NCI-H446 (cell line): ENCODE measurements at places on chromosomes 11 and 22.

GRCh38 chr11:46183819-46184218, 62.6 kb upstream of the PHF21A start:
- DNase-seq: no peak

DNA sequence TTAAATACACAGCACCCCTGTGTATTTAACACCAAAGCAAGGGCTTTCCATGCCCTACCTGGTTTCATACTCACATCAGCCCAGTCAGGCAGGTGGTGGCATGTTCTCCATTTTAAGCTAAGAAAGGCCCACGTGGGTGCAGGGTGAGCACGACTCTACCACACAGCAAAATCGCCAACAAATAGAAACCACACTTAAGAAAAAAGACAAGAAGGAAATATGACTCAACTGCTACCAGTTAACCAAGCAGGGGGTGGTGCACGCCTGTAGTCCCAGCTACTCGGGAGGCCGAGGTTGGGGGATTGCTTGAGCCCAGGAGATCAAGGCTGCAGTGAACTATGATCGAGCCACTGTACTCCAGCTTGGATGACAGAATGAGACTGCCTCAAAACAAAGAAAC, 35.2 kb upstream of the TFIP11 start:
- DNase-seq: no peak

DNA sequence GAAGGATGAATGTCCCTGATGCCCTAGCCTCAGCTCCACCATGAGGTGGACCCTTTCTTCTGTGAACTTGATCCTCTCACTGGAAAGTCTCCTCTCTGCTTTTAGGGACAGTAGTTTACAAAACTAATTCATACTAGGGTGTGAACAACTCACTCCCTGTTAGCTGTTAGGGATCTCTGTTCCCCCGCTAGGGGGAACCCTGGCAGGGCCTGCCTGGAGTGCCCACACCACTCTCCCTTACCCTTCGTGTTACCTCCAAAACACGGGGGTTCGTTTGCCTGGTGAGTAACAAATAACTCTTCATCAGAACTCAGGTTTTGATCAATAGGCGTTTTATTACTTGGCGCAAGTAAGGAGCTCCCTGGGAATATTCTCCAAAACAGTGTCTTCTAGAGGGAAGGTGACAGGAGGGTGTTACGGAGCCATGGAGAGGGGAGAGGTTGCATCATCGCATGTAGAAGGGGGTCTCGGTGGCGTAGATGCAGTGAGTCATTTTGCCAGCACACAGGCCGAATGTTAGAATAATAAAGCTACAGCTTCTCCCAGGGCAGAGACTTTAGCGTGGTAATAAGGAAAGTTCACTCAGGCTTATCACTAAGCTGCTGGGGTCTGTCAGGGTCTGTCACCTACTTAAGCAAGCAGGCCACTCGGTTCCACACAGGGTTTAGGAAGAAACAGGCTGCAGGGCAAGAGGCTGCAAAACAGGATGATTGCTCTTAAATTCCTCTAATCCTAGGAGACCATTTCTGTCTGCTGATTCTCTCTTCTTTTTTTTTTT, 45.8 kb downstream of the C11orf96 start:
- no peak for DNase-seq

DNA sequence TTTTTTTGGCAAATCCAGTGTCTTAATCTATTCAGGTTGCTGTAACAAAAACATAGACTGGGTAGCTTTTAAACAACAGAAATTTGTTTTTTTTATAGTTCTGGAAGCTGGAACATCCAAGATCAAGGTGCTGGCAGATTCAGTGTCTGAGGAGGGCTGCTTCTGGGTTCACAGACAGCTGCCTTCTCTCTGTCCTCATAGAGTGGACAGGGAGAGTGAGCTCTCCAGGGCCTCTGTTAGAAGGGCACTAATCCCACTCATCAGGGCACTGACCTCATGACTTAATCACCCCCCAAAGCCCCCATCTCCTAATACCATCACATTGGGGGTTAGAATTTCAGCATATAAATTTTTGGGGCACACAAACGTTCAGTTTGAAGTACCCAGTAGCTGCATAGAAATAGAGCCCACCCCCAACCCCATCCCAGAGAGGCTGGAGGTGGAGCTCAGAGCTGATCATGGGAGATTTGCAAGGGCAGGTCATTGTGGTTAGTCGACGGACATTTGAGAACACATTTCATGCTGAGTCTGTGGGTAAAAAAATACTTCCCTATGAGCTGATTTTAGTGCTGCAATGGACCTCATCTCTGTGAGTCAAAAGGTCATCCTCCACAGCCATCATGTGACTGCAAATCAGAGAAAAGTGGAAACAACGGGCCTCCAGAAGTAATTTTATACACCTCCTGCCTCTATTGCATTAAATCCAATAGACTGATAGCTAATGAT, 203.1 kb upstream of the CADM1 start:
- DNase-seq: no peak

GRCh38 chr22:47395481-47395880, 633.0 kb downstream of the TBC1D22A start:
- DNase-seq: no peak

DNA sequence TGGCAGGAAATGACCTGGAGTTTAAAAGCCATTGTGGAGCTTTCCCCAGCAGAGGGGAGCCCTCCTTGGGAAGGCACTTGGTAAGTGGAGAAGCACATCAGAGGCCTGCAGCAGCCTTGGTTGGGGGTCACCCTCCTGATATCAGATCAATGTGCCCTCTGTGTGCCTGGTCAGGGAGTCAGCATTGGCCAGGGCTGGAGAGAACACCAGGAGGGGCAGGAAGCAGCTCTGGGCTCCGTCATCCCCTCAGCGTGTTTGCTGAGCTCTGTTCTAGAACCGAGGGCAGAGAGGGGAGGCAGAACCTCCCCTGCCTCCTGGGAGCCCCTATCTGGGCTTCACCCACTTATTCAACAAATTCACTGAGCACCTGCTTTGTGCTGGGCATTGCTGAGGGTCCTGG, 846.0 kb downstream of the TBC1D22A start:
- no peak for DNase-seq

GRCh38 chr11:104781719-104782376, 116.4 kb downstream of the CASP12 start:
- no peak for DNase-seq

GRCh38 chr11:64999478-64999877, 2.7 kb upstream of the BATF2 start:
- DNase-seq: no peak

DNA sequence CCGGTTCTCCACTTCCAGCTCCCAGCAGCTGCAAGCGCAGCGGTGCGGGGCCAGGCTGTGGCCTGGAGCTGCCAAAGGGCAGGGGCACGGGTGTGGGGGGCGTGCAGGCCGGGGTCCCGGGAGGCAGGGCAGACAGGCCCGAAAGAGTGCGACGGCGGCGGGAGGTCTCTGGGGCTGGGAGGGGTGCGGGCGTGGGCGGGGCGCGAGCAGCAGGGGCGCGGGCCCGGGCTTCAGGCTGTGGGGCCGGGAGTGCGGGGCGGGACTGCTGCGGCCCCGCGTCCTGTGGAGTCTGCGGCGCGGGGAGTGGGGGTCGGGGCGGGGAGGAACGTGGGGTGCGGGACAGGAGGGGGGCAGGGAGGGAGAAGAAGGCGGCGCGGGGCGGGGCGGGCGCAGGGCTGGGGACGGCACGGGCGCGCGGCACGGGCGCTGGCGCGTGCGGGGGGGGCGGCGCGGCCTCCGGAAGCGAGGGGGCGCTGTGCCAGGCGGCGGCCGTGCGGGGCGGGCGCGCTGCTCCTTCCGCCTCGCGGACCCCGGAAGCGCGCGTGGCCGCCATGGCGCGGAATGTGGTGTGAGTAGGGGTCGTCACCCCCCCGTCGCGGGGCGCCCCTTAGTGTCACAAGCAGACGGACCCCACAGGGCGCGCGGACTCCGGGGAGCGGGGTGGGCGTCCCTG, at the start of gene MRPL23:
Gene MRPL23, plus strand, starts transcription at position 521 of the 673 bp plus-strand sequence. Its CDS starts 31 bp downstream, at position 552.
- no peak for DNase-seq

DNA sequence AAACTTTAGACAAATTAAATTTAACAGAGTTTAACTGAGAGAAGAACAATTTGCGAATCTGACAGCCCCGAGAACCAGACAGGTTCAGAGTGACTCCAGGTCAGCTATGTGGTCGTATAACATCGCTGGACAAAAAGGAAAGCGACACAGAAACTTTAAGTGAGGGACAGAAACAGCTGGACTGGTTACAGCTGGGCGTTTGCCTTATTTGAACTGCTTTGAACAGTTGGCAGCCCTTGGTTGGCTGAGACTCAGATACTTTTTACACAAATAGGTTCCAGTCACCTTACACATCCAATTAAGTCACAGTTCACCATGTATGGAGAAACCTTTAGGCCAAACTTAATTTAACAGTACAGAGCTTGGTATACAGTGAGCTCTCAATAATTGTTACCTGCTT, 436.9 kb downstream of the GUCY1A2 start:
- no peak for DNase-seq

- no peak for DNase-seq
Observed at GRCh38 chr22:45600790-45601730, 70.6 kb upstream of the ATXN10 start.

- no peak for DNase-seq
Observed at GRCh38 chr11:122869622-122870021, 12.9 kb upstream of the JHY start.

DNA sequence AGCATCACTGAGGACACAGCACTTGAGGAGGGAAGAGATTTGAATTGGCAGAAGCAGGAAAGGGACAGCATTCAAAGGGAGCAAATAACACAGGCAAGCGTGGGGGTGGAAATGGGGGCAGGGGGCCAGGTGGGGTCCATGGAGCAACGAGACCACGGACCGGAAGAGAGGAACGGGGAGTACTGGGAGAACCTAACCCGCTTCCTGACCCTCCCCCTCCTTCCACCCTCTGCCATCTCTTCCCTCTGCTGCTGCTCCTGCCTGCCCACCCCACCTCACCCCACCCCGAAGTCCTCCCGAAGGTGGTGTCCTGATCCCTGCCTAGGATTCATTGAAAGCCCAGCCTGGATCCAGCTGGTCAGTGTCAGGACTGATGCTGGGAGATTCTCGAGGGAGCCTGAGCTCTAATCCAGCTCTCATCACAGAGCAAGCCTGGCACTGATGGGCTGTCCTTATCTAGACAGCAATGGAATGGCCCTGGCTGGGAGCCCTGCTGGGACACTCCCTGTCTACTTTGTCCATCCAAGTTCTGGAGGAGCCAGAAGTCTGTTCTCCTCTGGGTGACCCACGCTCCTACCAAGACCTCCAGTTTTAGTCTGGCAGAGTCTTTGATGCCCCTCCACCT, 105.0 kb downstream of the TRIM29 start:
- no peak for DNase-seq

GRCh38 chr11:96316869-96317268, 26.1 kb downstream of the MAML2 start:
- DNase-seq: no peak

DNA sequence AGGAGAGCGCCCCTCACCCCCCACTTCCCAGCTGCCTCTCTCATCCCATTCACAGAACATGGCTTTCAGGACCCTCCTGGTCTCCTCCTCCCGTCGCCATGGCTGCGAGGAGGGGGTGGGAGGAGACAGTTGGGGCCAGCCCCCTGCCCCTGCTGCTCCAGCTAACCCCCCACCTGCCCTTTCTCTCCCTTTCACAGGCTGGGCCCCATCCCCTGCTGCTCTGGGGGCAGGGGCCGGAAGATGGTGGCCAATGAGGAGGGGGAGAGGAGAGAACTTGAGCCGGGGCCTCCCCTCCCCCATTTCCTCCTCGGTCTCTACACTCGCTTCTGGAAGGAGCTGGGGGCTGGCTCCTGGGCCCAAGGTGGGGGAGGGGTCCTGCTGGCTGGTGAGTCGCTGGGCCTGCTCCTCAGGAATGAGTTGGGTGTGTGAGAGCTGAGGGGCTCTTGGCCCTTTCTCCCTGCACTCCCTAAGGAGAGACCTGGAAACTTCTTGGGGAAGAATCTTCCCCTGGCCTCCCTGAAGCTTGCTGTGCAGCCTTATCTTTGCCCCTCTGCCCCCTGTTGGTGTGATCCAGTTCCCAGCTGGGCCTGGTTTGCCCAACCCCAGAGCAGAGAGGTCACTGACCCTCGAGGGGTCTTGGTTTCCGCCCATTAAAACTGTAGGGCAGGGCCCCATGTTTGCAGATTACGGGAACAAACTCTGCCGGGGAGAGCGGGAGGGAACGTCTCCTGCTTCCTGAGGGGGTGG, 10.2 kb downstream of the YPEL4 start:
- DNase-seq: no peak

DNA sequence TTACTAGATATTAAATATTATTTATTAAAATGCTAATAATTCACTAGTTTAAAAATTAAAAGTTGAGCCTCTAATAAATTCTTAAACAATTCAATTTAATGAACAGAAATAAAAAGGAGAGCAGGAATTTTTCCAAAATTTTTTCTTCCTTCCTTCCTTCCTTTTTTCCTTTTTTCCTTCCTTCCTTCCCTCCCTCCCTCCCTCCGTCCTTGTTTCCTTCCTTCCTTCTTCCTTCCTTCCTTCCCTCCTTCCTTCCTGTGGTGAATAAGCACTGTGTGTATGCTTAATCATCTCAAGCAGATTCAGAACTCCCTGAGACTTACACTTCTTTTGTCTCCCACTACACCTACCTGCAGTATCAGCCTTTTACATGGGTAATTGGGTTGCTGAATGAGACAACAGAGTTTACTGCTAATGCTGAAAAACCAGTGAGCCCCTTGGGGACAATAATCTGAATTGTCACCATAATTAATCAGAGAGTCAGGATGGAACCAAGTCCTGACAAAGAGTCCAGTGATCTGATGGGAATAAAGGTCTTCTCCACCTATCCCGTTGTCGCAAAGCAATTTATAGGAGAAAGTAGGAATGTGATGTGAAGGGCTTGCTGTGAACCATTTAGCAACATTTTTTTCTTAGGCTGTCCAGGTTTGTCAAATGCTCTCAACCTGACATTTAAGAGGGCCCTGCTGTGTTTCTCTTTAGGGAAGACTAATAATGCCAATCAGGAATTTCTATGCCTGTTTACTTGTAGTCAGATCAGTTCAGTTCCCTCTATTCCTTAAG, 58.1 kb upstream of the CEP295 start:
- no peak for DNase-seq

DNA sequence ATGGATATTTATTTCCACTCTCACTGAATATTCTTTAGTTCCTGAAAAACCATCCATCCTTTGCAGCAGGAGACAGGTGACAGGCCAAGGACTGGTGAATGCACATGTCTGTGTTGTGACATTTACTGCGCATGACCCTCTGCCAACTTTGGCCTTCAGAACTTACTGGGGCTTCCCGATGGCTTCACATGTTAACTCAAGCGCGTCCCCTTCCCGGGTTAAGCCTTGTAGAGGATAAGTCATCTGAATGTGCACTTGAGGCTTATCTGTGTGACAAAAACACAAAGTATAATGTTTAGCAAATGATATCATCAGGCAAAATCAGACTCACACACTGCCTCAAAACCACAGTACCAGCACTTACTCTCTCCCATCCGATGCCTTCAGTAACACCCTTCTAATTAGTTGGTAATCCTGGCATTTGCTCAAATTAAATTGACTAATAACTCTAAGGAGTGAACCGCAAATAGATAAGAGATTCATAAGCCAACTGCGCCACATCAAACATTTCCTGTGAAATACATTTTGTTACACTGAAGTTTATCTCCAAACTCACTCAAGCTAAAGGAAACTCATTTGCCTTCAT, 286.4 kb downstream of the CADM1 start:
- DNase-seq: no peak

GRCh38 chr22:48417225-48418070, 1410.2 kb downstream of the BRD1 start:
- no peak for DNase-seq

- DNase-seq: no peak
Observed at GRCh38 chr11:62671236-62671607, 251 bp upstream of the UQCC3 start.
